ENCODE measurements at places on chromosomes 13 and 19.

DNA sequence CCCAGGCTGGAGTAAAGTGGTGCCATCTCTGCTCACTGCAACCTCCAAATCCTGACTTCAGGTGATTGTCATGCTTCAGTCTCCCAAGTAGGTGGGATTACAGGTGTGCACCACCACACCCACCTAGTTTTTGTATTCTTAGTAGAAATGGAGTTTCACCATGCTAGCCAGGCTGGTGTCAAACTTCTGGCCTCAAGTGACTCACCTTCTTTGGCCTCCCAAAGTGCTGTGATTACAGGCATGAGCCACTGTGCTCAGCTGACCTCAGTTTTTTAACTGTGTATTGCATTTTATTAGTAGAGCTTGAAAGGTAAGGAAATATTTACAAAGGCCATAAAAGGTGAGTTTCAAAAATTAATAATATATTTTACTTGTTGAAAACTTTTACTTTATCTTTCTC lies 2.3 kb downstream of the ZNF726 start:
- no peak overlapping the region for H3K27ac ChIP-seq
- no peak for DNase-seq
- no peaks in the 10 kb centered on the region for H3K4me1 ChIP-seq
- no peak overlapping the region for H3K4me3 ChIP-seq
- no peaks in the 10 kb centered on the region for H3K27me3 ChIP-seq

DNA sequence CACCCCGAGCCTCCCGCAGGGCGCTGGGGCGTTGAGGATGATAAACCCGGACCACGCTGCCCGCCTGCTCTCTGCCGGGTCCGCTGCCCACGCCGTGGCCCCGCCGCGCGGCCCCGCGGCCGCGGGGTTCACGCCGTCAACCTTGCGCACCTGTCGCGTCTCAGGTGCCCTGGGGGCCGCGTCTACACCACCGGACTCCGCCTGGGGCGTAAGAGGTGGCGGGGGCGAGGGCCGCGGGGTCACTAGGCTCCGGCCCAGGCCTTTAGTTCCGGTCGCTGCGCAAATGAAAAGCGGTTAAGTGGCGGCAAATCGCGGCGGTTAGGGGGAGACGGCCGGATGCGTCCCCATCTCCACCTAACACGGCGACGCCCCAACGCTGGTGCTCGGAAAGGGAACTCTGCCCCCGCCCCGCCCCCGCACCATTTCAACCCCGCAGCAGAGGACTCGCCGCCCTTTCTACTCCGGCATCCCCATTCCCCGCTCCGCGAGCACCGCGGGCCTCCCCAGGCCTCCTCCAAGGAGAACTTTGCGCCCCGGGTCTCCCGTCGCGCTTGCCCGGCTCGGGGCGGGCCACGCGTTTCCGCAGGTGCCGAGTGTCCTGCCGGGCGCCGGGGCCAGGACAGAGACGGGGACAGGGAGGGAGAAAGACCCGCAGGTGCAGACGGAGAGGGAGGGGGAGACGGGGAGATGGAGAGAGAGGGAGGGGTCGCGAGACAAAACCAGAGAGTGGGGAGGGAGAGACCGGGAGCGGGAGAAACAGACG lies 4.3 kb downstream of the ONECUT3 start:
- no peak for DNase-seq
- H3K4me3 ChIP-seq: no peak overlapping the region
- no peak overlapping the region for H3K27ac ChIP-seq
- no peaks in the 10 kb centered on the region for H3K36me3 ChIP-seq
- peaks cover 36% of the 10 kb centered on the region for H3K4me1 ChIP-seq
- H3K27me3 ChIP-seq: peaks cover 87% of the 10 kb centered on the region

DNA sequence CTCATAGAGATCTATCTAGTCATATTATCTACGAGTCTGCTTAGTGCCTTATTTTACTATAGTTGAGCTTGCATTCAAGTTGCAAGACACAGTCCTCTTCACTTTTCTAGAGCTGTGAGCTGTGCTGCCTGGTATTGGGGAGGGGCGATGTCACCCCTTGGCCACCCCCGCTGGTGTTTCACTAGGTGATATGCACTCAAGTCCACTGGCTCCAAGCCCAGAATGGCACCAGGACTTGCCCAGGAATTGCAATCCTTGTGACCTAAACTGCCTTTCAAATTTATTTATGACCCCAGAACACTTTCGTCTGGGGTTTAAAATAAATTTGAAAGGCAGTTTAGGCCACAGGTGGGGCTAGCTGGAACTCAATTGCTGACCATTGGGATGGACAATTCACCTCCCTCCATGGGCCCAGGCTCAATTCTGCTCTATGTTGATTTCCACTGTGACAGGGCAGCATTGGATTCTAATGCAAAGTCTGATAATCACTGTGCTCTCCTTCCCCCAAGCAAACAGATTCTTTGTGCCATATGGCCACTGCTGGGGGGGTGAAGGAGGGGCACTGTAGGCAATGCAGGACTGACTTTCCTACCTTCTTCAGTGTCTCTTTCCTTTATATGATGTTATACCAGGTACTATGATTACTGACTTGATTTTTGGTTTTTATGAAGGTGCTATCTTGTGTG lies 1244.2 kb upstream of the MIR17HG start:
- no peak overlapping the region for H3K4me3 ChIP-seq
- no peaks in the 10 kb centered on the region for H3K36me3 ChIP-seq
- DNase-seq: no peak
- H3K27ac ChIP-seq: no peak overlapping the region

GRCh38 chr19:35754370-35755130 lies 2.3 kb downstream of the HSPB6 start:
- DNase-seq: no peak
- peaks cover 44% of the 10 kb centered on the region for H3K36me3 ChIP-seq
- H3K27ac ChIP-seq: peak overlapping the region; percentile 98
- peaks cover 25% of the 10 kb centered on the region for H3K4me1 ChIP-seq
- no peaks in the 10 kb centered on the region for H3K27me3 ChIP-seq

- H3K4me3 ChIP-seq: no peak overlapping the region
- H3K27ac ChIP-seq: no peak overlapping the region
- no peak for DNase-seq
Observed at GRCh38 chr13:90541346-90541745, 806.1 kb upstream of the MIR17HG start.

GRCh38 chr13:74251778-74252519 lies 117.7 kb upstream of the KLF12 start:
- no peak overlapping the region for H3K27ac ChIP-seq
- no peaks in the 10 kb centered on the region for H3K36me3 ChIP-seq
- H3K27me3 ChIP-seq: no peaks in the 10 kb centered on the region
- no peak for DNase-seq
- no peak overlapping the region for H3K4me3 ChIP-seq

DNA sequence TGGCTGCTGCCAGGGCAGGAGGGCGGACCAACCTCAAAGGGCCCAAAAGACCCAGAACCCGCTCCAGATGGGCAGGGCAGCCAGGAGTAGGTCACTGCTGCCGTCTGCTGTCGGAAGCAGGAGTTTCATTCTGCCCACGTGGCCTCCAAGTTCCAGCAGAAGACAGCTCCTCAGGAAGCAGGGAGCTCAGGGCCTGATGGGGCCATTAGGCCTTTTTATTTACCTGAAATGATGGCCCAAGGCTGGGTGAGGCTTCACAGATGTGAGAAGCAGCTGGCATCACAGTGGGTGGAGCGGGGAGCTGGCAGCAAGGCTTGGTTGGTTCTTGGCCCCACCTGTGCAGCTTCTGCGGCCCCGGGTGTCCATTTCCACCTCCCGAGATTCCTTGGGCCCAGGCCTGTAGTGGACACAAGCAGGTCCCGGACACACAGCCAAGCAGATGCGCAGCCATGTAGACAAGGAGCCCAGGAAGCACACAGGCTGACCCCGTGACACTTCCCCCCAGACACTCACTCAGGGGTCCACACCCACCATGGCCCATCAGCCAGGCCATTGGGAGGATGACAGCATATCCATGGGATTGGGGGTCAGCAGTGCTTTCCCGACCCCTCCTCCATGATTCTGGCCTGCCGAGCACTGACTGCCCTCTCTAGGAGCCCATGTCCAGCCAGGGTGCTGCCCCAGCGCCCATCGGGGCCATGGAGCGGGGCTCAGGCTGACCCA lies 26.4 kb downstream of the C13orf46 start:
- no peak overlapping the region for H3K4me3 ChIP-seq
- H3K4me1 ChIP-seq: no peaks in the 10 kb centered on the region

DNA sequence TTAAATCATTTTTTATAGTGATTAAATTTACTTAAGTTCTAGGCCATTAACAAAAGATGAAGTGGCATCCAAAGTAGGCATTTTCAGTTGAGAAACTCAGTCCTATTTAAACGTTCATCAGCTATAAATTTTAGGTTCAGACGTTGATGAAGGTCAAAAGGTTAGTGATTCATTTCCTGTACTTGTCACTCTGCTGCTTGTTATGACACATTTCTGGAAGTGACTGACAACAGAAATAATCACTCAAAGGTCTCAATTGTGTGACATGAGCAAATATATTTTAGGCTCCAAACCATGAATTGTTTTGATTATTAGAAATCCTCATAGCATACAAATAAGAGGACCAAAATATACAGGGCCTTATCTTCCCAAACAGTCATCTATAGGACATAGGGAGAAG lies 10.3 kb upstream of the EDNRB start:
- H3K4me1 ChIP-seq: no peaks in the 10 kb centered on the region
- no peaks in the 10 kb centered on the region for H3K36me3 ChIP-seq
- no peak overlapping the region for H3K4me3 ChIP-seq
- no peak for DNase-seq

DNA sequence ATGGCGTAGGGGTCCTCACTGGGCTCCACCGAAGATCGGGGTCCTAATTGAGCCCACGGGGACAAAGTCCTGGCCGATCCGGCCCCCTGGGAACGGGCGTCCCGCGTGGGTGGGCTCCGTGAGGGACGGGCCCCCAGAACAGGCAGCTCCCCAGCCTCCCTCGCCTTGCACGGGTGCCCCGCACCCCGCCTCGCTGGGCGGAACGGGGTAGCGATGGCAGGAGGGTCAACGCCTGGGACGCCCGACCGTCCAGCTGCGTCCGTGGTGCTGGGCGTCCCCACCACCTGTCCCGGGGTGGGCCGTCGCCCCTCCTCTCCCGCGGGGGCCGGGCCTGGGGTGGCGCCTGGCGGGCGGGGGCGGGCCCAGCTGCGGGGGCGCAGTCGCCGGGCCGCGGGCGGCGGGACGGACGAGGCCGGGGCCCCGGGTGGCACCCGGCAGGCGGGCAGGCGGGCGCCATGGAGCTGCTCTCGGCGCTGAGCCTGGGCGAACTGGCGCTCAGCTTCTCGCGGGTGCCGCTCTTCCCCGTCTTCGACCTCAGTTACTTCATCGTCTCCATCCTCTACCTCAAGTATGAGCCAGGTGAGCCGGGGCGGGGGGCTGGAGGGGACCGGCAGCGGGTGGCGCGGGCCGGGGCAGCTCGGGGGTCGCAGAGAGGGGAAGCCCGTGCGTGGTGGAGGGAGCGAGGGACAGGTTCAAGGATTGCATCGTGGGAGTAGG lies at the start of gene TMEM38A:
TMEM38A (plus strand) TSS at position 377 of the 717 bp plus-strand sequence; CDS start at position 456, 79 bp downstream.
- H3K4me1 ChIP-seq: no peaks in the 10 kb centered on the region
- H3K27me3 ChIP-seq: no peaks in the 10 kb centered on the region
- DNase-seq: no peak
- peak within 1 kb of the TSS; percentile 72 for H3K4me3 ChIP-seq
- peaks cover 4% of the 10 kb centered on the region for H3K36me3 ChIP-seq

DNA sequence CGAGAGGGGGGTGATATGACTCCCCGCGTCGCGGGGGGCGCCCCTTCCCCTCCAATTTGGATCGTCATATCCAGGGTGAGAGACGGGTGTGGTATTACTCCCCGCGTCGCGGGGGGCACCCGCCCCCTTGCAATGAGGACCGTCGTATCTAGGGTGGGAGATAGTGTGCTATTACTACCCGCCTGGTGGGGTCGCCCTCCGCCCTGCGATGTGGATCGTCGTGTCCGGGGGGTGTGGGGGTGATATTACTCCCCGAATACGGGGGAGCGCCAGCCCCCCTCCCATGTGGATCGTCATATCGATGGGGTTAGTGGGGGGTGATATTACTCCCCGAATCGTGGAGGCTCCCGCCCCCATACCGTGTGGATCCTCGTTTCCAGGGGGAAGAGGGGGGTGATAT lies 29.2 kb upstream of the RGCC start:
- H3K27ac ChIP-seq: no peak overlapping the region
- no peaks in the 10 kb centered on the region for H3K36me3 ChIP-seq
- DNase-seq: no peak

- H3K4me1 ChIP-seq: peaks cover 71% of the 10 kb centered on the region
- DNase-seq: peak; percentile 88
- H3K27me3 ChIP-seq: no peaks in the 10 kb centered on the region
- peak overlapping the region; percentile 99 for H3K4me3 ChIP-seq
- H3K27ac ChIP-seq: peak overlapping the region; percentile 93
Observed at GRCh38 chr19:1875646-1876495, 9.4 kb downstream of the ABHD17A start.

DNA sequence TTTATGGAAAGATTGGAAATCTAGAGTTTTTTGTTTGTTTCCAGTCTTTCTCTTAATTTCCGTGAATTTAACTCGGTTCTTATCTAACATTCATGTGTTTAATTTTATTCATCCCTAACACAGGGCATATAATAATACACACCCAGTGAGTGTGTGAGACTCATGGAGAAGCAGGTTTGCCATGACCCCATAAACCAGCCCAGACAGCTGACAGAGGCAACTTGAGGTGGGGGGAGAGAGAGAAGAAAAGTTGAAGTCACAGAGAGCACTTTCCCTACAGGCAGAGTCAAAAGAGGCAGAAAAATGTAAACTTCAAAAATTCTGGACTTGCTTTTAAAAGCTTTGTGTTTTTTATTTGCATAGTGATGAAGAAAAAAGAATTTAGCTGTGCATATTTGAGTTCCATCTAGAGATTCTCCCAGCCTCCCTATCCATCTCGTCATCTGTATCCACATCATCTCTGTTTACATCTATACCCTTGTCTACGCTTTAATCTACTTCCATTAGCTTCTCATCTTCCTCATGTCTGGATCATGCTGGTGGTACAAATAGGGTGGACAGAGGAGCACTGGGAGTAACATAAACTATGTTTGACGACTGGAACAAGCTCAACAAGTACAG lies 60.2 kb downstream of the THSD1 start:
- no peak overlapping the region for H3K4me3 ChIP-seq
- H3K27ac ChIP-seq: no peak overlapping the region
- H3K36me3 ChIP-seq: no peaks in the 10 kb centered on the region

DNA sequence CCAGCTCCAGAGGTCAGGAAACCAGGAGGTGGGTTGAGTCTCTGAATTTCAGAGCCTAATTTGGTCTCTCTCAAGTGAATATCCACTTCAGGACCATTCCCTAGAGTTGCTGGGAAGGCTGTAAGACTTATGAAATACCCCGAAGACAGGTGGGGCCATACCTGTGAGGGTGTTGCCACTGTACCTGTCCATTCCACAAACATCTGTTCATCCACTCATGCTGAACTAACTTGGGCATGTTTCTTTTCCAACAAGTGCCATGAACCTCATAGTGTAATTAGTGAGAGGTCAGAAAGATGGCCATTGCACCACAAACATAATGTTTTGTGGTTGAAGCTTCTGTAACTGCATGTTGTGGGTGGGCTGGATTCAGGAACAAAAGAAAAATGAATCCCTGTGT lies 7.8 kb downstream of the ILF3 start:
- no peak overlapping the region for H3K27ac ChIP-seq
- DNase-seq: no peak
- H3K27me3 ChIP-seq: no peaks in the 10 kb centered on the region
- peaks cover 41% of the 10 kb centered on the region for H3K4me1 ChIP-seq
- no peak overlapping the region for H3K4me3 ChIP-seq
